ENCODE measurements at places on chromosomes 11 and 22.

GRCh38 chr11:120331301-120331996, 4.8 kb upstream of the ARHGEF12 start:
- no peak for DNase-seq

DNA sequence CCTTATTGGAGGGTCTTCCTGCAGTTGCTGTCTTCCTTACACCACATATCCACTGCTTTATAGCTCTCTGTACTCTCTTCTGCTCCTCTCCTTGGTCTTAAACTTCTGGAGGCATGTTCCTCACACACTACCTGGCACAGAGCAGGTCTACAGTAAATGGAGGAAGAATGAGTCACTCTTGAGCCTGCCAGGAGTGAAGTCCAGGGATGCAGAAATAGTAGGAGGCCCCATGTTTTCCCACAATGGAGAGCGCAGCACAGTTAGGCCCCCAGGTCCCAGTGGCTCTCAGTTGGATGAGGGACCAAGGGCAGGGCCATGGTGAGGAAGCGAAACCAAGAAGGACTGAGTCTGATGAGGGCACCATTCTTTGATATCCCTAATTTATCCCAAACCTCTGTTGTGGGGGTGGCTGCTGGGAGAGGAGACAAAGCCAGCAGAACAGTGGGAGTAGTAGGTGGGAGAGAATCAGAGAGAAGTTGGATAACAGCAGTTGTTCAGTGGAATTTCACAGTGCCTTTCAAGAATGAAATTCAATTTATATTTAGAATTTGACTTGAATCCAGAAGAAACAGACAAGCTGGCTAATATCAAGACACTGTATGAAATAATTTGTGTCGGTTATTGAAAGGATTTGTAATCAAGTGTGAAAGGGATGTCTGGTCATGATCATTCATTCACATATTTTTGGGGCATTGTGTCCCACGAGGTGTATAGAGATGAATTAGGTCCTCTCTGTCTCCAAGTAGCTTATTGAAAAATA, 187.8 kb downstream of the HIPK3 start:
- DNase-seq = no peak

DNA sequence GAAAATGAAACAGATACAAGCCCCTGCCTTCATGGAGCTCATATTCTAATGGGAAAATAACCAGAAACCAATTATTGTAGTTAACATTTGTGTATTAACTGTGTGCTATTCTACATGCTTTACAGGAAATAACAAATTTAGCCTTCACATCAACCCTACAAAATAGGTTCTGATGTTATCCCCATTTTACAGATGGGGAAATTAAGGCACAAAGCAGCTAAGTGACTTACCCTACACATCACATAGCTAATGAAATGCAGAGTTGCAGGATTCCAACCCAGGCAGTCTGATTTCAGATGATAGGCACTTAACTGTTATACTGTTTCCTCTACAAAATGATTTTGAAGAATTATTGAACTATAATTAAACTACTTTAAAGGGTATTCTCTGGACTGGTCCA, 43.7 kb downstream of the KMT5B start:
- DNase-seq = no peak

- peak; percentile 71 for DNase-seq
These were observed 15.8 kb downstream of the EPS8L2 start for GRCh38 chr11:721741-722345.

DNA sequence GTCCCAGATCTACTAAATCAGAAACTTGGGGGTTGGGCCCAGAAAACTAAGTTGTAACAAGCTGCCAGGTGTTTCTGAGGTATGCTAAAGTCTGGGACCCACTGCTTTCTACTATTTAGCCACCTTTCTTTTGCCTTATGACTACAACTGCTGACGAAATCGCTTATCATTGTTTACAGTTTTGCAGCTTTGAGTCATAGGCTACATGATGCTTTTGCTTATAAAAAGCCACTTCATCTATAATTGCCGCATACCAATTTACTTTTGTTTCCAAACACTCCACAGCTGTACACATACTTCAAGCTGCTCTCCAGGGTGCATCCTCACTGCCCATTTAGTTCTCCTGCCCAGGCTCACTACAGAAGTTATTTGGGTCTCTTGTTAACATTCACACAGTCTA, 144.7 kb downstream of the ENTHD1 start:
- no peak for DNase-seq

- DNase-seq = no peak
These were observed 207.3 kb downstream of the METTL15 start for GRCh38 chr11:28315440-28315839.

DNA sequence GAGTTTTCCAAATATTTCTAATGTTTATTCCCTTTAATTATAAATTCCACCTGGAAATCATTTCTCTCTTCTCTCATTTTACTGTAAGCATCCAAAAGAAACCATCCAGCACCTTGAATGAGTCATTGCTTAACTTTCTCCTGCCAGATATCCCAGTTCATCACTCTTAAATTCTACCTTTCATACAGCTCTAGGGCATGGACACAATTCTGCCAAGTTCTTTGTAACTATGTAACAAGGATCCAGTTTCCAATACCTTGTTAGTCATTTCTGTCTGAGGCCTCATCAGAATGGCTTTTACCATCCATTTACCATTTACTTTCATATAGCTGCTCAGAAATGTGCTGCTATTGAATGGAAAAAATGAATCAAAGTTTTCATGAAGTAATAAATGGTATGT, 455.4 kb upstream of the TENM4 start:
- no peak for DNase-seq
